NCI-H82 (cell line): ENCODE measurements at places on chromosomes 12 and 14.
A peak's percentile ranks its signal among the peaks of the same experiment; 100 is the strongest.

GRCh38 chr14:25411781-25412757 is 362.1 kb upstream of the STXBP6 start:
- DNase-seq, result peak; percentile 64

DNA sequence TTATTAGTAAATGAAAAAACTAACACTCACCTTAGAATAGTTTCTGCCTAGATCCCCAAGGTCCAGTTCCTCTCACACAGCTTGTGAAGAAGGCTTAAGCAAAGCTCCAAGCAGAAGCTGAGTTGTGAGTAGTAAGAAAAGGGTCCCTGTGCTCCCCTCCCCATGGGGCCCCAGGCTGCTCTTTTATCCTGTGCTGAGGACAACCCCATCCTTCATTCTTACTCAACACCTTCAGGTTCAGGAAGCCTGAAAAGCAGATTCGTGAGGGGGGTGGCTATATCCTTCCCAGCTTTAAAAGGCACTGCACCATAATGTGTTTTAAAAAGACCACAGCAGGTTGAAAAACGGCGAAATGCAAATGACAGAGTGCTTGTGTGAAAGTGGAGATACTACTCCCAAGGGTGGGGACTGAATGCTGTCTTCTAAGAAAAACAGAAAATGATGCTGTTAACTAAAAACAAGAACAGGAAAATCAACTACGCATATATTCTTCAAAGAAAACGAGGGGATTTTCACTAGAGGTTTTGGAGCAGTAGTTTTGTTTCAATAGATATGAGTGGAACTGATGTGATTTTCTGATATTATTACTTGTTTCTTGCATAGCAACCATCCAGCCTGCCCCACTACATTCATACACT is 182.7 kb downstream of the KTN1 start:
- DNase-seq, result no peak

- no peak for DNase-seq
Observed at GRCh38 chr12:88388566-88389540, 191.4 kb downstream of the KITLG start.

GRCh38 chr12:96862326-96862725 is 44.7 kb upstream of the NEDD1 start:
- DNase-seq, result no peak

GRCh38 chr14:96297000-96297399 is 41.0 kb downstream of the BDKRB1 start:
- DNase-seq, result no peak
